ENCODE measurements at places on chromosomes 7 and 10.

DNA sequence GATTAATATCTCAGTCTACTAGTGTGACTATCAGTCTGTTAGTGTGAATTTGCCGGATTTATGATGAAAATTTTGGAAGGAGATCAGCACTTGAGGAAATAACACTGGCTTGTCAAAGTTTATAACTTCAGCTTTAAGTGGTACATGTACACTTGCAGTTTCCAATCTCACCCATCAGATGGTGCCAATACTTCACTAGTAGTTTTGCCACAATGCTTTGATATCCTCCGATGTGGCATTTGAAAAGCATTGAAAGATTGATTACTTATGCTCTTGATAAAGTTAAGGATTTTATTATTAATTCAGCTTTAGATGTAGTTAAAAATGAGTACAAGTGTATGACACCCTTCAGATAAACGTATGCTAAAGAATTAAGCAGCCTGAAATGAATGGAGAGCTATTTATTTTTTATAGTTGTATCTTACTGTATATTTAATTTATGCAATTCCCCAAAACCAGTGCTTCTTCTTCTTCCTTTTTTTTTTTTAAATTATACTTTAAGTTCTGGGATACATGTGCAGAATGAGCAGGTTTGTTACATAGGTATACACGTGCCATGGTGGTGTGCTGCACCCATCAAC lies 98.2 kb downstream of the ANLN start:
- DNase-seq = no peak

- no peak for DNase-seq
These were observed 102.9 kb downstream of the ELAPOR2 start for GRCh38 chr7:86956567-86956966.

- DNase-seq = no peak
These were observed 59.6 kb upstream of the CDK13 start for GRCh38 chr7:39890411-39890810.

DNA sequence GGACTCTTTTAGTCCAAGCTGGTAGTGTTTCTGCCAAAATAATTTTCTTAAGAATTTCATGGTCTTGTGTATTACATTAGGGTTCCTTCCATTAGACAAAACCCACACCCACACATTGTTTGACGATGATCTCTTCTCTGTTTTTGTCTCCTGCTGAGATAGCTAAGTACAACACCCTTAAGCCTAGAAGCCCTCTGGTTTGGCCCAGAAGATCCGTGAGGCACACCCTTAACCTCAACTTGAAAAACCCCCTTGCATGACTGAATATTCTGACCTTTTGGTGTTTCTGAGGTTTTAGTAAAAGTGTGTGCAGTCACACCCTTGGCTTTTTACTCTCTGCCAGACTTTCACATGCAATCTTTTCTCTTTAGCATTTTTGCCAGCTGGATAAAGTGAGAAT lies 29.3 kb upstream of the ERCC6 start:
- DNase-seq = no peak

DNA sequence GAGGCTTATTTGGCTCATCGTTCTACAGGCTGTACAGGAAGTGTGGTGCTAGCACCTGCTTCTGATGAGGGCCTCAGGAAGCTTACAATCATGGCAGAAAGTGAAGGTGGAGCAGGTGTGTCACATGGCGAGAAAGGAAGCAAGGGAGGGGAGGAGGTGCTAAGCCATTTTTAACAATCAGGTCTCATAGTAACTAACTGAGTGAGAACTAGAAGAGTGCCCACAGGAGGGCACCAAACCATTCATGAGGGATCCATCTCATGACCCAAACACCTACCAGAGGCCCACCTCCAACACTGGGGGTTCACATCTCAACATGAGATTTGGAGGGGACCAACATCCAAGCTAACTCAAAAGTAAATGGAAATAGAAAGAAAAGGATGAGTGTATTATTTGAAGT lies 78.1 kb downstream of the CXCL12 start:
- DNase-seq = no peak

- no peak for DNase-seq
These were observed 58.1 kb upstream of the SEC61G start for GRCh38 chr7:54817152-54817551.

DNA sequence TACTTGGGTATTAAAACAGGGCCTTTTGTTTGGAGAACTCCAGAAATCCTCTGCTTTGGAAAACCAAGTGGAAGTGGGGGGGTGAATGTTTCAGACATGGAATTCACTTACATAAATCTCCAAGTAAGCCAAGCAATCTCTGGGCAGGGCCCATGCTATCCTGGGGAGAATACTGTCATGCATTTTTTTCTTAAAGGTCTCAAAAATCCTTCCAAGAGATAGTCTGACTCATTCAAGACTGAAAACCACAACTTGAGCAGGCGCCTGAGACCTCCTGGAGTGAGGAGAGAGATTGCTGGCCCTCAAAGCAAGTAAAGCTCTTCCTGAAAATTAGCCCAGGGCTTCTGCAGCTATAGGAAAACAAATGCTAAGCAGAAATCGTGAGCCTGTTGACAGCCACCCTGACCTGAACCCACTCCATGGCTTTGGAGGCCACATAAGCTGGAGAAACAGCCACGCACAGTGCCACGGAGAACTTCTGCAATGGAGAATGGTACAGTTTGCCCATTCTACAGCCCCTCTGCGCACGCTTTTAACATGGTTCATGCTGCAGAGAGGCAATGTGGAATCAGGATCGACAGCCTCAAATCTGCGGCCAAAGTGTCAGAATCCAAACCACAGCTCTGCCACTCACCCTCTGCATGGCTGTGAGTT lies 203.1 kb upstream of the AUTS2 start:
- DNase-seq = no peak

DNA sequence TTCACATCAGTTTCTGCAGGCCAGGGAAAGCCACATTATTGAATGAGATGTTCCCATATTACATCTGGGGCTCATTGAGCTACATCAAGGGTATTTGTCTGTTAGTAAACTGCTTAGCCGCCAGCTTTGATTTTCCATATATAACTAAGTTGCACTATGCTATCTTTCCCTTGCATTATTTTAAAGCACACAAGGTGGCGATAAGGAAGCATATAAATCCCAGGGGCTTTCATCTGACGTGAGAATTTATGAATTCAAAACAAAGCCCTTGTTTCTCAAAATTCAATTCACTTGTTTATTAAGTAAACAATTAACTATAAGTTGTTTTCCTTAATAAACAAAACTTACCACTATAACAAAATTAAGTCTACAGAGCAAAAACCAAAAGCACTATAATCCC lies 334.1 kb upstream of the TPK1 start:
- no peak for DNase-seq

DNA sequence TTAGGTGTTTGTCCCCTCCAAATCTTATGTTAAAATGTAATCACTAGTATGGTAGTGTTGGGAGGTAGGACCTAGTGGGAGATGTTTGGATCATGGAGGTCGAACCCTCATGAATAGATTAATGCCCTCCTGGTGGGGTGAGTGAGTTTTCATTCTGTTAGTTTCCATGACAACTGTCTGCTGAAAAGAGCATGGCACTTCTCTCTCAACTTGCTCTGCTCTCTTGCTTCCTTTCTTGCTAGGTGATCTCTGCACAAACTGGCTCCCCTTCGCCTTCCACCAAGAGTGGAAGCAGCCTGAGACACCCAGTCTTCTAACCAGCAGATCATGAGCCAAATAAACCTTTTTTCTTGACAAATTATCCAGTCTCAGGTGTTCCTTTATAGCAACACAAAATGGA lies 853.9 kb downstream of the SORCS1 start:
- DNase-seq = no peak

DNA sequence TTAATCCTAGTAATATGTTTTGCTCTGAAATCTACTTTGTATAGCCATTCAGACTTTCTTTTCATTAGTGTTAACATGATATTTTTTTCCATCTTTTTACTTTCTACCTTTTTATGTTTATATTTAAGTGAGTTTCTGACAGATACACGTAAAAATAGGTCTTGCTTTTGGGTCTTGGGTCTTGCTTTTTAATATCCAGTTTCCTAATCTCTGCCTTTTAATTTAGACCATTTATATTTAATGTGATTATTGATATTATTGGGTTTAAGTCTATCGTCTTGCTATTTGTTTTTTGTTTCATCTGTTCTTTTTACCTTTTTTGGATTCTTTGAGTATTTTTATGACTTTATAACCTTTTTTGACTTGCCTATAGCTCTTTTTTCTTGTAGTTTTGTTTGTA lies 7.9 kb downstream of the PHTF2 start:
- DNase-seq = no peak

DNA sequence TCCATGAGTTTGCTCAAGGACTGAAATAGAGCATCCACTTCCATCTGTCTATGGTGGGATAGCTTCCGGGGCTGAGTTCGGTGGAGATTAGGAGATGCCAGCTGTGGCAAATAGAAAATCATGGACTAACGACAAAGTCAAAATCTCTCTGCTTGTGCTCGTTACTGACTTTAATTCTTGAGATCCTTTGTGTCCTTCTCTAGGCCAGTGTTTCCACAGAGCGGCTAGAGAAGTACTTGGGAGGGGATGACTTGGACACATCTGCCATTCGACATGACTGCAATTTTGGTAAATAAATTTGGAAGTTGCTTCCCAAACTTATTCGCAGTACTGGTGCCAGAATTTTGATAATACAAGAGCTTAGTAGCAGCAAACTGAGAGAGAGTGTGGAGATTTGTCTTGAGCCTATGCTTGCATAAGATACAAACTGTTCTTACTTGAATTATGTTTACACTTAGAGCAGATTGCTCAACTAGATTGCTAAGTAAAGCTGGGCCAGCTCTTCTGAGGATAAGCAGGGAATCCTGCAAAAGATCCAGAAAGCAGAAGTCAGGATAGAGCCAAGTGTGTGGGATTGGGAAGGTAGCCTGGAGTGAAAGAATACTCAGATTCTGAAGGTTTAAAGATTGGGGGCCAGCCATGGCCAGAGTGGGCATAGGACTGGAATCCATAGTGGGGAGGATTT lies 27.6 kb downstream of the ABCC2 start:
- no peak for DNase-seq

GRCh38 chr7:158343936-158344455 lies 243.6 kb downstream of the PTPRN2 start:
- no peak for DNase-seq

DNA sequence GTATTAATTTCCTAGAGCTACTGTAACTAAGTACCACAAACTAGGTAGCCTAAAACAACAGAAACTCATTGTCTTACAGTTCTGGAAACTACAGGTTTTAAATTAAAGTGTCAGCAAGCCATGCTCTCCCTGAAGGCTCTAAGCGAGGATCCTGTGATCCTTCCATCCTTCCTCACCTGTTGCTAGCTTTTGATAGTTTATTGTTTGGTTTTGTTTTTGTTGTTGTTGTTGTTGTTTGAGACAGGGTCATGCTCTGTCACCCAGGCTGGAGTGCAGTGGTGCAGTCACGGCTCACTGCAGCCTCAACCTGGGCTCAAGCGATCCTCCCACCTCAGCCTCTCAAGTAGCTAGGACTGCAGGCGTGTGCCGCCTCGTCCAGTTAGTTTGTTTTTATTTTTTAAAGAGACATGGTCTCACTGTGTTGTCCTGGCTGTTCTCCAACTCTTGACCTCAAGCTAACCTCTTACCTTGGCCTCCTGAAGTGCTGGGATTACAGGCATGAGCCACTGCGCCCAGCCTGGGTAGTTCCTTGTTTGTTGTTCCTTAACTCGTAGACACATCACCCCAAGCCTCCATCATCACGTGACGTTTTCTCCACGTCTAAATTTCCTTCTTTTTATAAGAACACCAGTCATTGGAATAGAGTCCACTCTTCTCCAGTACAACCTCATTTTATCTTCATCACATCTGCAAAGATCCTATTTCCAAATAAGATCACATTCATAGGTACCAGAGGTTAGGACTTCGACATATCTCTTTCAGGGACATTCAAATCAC lies 109.1 kb downstream of the AKR1D1 start:
- DNase-seq = no peak

- DNase-seq = no peak
These were observed 7.8 kb upstream of the SLF2 start for GRCh38 chr10:100904917-100905316.

GRCh38 chr10:51079331-51079730 lies 5.0 kb downstream of the PRKG1 start:
- no peak for DNase-seq

DNA sequence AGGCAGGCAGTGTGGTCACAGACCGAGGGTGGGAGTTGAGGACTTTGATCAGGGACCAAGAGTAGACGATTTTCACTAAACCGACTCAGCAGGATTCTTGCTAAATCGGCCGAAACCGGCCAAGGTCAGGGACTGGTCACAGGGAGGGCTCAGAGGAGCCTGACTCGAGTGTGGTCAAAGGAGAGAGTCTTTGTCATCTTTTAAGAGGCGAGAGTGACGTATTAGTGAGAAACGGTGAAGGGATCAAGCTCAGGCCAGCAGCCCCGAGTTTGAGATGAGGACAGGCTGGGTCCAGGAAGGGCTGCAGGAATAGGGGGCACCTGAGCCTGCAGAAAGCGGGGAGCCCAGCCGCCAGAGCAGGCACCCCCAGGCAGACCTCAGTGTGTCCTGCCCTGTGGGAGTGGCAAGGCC lies 41.6 kb upstream of the FAM20C start:
- no peak for DNase-seq

GRCh38 chr10:7046615-7047014 lies 364.2 kb downstream of the SFMBT2 start:
- DNase-seq = no peak

DNA sequence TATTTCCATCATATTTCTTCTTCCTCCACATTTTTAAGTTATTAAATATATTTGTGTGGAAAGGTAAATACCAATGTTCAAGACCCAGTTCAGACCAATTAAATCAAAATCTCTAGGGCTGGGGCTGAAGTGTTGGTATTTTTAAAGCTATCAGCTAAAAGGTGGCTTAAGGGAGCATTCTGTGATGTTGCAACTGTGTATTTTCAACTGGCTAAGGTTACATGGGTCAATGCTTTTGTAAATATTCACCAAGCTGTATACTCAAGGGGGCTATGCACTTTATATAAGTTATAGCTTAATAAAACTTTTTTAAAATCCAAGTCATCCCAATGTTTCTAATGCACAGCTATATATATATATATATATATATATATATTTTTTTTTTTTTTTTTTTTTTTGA lies 316.9 kb upstream of the GRM3 start:
- no peak for DNase-seq

DNA sequence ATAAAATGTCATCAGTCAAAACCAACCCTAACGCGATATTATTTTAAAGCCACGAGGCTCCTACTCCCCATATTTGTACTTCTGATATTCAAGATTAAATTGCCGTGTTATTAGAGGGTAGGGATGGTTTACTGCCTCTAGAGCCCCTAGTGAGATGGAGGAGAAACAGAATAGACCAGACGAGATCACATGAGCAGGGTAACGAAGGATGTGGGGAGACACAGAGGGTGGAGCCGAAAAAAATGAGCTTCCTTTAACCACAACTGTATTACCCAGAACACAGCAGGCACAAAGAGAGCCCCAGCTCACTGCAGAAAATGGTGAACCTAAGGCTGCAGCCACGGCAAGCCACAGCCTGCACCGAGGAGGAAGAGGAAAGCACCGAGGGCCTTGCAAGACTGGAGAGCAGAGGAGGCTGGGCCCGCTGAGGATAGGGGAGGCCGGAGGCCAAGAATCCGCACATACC lies 14.3 kb downstream of the ZC3HAV1 start:
- peak; percentile 49 for DNase-seq

DNA sequence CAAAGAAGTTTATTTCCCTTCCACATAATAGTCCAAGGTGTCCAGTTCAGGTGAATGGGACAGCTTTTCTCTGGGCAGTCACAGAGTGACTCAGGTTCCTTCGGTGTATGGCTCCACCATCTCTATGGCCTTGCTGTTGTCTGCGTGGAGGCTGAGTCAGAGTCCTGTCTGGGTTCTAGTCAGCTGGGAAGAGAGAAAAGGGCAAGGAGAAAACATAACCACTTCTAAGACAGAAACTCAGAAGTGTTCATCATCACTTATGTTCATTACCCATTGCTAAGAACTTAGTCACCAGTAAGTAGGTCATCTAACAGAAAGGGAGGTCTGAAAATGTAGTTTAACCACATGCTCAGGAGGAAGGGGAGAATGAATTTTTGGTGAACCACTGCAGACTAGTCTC lies 32.4 kb upstream of the CCDC7 start:
- DNase-seq = peak; percentile 41

All from stimulated activated CD8-positive, alpha-beta memory T cell treated with anti-CD3 and anti-CD28 coated beads, Interleukin-2, amount 100 ng/mL, for 48 hours (primary cell).